Keratinocyte (primary cell): ENCODE measurements at places on chromosomes 16 and 17. TPM values are rescaled to one million over a fixed set of nuclear protein-coding genes. Genes with fewer than 3 reads are reported as not detected.

DNA sequence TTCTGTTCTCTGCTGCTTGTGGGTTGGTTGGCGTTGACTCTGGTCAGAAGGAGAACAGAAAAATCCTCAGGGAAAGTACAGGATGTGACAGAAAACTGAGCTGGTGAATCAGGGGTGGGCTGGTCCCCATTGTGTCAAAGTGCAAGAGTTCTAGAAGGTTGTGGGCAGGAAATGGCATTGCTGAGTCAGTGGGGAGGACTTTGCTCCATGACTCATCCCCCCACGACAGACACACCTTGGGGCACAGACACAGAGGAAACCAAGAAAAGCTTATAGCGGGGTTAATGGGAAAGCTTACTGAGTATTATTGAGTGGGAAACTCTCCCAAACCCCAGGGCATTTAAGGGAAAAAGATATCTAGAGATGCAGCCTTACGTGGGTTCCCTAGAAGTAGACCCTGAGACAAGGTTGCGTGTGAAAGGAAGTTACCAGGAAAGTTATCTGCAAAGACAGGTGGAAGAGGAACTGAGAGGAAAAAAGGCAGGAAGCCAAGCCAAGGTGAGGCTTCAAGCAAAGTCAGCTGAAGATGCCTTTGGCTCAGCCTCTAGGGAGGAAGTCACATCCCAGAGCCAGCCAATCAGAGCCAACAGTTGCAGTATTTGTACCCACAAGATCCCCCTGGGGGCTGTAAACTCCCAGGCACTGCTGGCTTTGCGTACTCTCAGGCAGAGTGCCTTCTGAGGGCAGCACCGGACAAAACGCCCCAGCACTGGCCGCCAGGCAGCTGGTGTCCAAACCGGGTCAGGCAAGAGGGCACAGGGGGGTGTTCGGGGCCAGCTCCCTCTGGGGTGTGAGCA is 86.4 kb downstream of the FOXL1 start:
- peak; percentile 95 for DNase-seq

GRCh38 chr17:2963332-2964027 is 99.9 kb downstream of the OR1D5 start:
- DNase-seq: no peak

DNA sequence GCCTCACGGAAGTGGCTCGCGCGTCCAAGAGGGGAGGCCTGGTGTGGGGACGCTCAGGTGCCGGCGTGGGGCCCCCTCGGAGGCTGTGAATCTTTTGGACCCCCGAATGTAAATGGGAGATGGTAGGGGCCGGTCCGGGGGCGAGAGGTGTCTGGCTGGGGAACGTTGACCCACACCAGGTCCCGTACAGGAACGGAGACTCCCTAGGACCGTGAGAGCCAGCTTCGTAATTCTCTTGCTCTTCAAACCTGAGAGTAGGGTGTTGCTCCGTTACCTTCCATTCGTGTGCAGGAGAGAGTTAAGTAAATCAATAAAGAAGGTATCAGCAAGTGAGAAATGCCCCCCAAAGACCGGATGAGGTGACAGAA is 481 bp downstream of the LYRM1 start:
- DNase-seq: no peak

DNA sequence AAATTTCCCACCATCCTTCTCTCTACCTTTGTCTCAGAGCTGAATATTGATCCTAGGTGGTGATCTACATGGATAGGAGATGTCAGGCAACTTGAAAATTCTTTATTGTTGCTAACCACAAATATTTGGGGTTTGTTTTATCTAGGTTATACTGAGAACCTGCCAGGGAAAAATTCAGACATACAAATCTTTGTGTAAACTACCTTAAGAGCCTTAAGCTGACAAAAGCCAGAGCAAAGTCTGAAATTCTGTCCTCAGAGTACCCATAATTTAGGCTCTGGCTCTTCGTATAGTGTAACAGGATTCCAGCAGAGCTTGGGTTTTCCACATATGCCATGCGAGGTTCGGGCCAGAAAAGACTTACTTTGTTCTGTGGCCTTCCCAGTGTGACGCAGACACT is 406.7 kb upstream of the MAF start:
- no peak for DNase-seq

Gene LPCAT2
- polyA plus RNA-seq: 34.2 to 54.4 TPM (median 45.6 TPM) in 3 replicates

Gene PTX4
- not detected in 3 replicates for polyA plus RNA-seq

DNA sequence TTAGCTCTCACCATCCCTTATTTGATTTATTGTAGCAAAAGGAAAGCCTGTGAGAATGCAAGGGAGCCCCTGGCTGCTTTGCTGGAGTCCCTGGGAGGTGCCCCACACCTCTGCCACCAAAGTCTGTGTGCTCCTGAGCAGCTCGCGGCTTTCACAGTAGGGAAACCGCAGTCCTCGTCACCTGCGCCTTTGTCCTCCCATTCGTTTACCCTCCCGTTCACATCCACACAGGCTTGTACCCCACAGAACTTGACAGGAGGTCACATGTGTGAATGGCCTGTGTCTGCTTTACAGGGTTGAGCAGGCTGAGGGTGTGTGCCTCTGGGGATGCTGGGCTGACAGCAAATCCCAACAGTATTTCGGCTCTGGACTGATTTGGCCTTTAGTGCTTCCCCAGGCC is 152.5 kb downstream of the LGALS9B start:
- no peak for DNase-seq

Gene CSH1
- polyA plus RNA-seq: not detected in 3 replicates

GRCh38 chr17:76270770-76271668 is 5.9 kb downstream of the UBALD2 start:
- DNase-seq: no peak

Gene YPEL3
- 13.5 to 16.3 TPM (median 15.7 TPM) in 3 replicates for polyA plus RNA-seq

Gene AARSD1
- polyA plus RNA-seq: 38.5 to 49.3 TPM (median 45.0 TPM) in 3 replicates

GRCh38 chr17:48600244-48601098 is 4.3 kb downstream of the HOXB6 start:
- no peak for DNase-seq

DNA sequence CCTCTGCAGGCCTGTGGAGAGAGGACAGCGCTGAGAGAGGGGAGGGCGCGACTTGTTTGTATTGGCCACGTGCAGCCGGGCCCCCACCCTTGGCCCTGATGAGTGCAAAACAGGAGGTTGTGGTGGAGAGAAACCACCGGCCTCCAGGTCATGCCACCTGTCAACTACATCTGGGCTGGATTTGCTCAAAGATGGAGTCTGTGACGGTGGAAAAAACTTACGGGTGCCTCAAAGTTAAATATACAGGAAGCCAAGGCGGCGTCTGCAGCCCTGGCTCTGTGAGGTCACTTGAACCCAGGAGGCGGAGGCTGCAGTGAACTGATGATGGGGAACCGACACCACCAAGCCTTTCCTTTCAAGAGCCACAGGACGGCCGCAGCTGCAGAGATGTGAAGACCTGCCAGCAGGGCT is 15.7 kb downstream of the C16orf74 start:
- no peak for DNase-seq

Gene TPSD1
- not detected in 3 replicates for polyA plus RNA-seq

Gene KCNJ18
- not detected in 3 replicates for polyA plus RNA-seq

DNA sequence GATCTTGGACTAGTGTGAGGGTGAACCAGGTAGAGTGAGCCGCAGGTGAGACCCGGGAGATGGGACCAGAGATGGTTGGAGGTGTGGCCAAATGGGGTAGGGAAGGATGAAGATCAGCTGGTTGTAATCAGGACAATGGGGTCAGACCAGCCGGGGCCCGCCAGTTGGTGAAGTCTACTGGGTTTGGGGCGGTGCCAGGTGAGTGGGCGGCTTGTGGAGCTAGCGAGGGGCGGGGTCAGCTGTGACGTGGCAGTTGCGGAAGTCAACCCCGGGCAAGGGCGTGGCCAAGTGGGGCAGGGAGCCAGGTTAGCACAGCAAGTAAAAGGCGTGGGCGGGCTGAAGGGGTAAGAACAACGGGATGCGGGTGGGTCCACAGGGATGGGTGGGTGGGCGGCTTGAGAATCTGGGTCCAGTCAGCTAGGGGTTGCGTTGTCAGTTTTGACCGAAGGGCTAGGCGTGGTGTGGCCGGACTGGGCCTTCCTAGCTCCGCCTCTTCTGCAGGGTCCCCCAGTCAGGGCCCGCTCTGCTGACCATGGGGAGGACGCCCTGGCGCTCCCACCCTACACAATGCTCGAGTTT is 25.5 kb upstream of the ALKBH5 start:
- DNase-seq: peak; percentile 84
